Stimulated activated CD8-positive, alpha-beta memory T cell treated with anti-CD3 and anti-CD28 coated beads, Interleukin-12 subunit alpha, Interleukin-12 subunit beta, amount 100 ng/mL, for 4 hours (primary cell): ENCODE measurements at places on chromosomes 2 and 18.

GRCh38 chr2:105580870-105581554 lies 163.7 kb upstream of the NCK2 start:
- no peak for DNase-seq

DNA sequence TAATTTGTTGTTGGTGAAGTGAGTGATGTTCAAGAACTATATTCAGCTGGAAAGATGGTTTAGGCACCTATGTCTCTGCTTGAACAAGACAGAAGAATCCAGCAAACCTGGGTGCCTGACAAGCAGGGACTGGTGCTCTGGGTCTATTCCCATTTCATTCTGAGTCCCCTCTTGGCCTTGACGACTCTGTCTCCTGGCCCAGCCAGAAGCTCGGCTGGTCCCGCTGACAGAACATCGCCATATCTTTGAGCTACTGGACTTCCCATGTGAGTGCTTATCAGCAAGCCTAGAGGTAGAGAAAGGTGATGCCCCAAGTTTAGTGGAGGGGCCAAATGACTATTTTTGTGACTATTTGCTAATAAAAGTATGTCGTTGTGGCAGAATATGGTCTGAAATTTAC lies 48.2 kb downstream of the SDC1 start:
- DNase-seq, result no peak

DNA sequence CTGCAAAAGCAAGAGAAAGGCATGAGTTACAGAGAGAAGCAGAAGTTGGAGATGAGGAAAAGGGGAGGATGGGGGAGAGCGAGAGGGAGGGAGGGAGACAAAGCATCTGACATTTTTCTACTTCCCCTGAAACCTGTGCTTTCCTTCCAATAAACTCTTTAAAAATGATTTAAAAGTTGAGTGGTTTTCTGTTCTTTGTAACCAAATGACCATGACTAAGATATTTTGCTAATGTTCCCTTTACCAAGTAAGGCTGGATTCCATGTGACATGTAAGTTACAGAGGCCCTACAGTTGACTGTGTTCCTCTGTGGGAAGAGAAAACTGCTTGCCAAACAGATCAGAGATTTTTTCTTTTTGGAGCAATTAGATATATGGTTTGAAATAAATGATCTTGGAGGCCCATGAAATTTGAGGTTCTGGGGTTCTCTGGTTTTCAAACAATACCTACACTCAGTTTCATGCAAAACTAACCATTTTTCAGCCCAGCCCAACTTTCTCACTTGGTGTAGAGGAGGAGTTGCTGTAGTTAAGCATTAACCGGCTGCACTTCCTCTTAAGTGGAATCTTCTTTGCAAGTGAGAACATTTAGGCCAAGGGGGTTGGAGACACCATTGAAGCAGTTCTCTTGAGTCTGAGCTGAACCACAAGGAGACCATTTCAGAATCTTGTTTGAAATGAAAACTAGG lies 34.5 kb downstream of the INSIG2 start:
- DNase-seq, result no peak

DNA sequence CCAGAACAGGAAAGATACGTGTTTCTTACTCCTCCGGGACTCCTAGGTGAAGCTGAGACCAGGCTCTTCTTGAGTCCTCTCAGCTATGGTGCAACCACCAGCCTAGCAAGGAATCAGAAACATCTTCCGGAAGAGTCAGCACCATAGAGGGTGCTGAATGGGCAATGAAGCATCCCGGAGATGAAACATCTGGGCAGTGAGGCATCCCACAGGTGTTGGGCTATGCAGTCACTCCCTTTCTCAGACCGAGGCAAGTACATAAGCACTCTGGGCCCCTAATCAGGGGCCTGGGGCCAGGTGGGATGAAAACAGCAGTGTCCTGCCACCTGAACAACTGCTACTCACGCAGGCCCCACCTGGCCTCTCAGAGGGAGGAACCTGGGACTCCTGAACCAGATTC lies 1.4 kb upstream of the CAPN10 start:
- DNase-seq, result no peak

DNA sequence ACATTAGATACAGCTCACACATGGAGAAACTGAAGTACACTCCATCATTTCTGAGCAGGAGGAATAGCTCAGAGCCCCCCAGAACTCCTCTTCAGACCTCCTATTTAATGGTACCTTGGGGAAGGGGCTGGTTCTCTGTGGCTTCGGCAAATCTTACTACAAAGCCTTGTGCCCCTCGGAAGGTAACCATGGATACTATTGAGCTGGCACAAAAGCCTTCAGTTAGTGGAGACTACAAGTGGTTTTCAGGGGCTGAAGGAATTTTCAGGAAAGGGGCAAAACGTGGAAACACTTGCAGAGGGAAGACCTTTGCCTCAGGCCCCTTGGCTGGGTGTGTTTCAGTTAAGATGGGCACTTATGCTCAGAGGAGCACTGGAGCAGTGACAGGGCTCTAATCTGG lies 1.1 kb upstream of the FAM237A start:
- DNase-seq, result no peak

GRCh38 chr2:96251721-96252292 lies 14.0 kb downstream of the TMEM127 start:
- DNase-seq, result no peak

GRCh38 chr2:62455957-62456692 lies 49.9 kb downstream of the TMEM17 start:
- no peak for DNase-seq

GRCh38 chr18:27599202-27599829 lies 414.2 kb upstream of the CHST9 start:
- no peak for DNase-seq

DNA sequence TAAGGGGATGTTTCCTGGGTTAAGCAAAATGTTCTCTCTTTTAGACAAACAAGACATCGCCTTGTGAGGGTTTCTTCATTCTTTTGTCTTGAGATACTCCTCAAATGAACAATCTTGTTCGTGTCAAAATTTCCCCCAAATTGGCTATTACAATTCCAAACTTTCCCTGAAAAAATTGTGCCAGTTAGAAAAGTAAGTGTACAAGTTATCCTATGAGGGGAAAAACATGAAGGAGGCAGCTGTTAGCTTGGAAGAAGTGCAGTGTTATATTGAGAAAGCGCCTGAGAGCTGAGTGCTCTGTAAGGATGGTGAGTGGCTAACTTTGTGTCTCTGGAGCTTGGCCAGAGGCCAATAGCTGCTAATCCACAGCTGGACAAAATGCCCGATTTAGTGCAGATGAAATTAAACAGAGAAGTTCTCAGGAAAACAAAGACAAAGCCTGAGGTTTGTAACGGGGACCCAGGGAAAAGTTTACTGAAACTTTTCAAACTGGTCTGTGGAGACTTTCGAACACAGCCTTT lies 14.1 kb upstream of the PLEKHH2 start:
- DNase-seq, result no peak

- DNase-seq, result no peak
Observed at GRCh38 chr2:26883956-26884355, 36.0 kb downstream of the DPYSL5 start.

GRCh38 chr2:218891275-218892135 lies 10.9 kb downstream of the WNT10A start:
- DNase-seq, result no peak

DNA sequence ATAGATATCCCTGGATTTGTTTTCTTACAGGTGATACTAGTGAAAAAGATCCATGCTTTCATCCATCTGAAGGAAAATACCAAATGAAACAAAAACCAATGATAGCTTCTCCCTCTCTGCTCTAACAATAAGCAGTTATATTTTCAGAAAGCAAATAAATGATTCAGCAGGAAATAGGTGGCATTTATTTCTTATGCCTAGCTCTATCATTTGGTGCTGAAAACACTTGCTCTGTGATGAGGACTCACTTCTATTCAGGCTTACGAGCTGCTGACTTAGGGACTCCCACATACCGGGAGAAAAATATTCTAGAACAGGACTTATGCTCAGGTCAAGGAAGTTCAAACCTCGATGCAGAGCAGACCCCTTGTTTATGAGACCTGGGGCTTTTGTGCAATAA lies 142.6 kb downstream of the SETBP1 start:
- no peak for DNase-seq

- no peak for DNase-seq
Observed at GRCh38 chr18:78751664-78752063, 228.0 kb upstream of the SALL3 start.

GRCh38 chr2:120546048-120546864 lies 189.4 kb upstream of the GLI2 start:
- DNase-seq, result no peak
